GM12864 (cell line): ENCODE measurements at places on chromosomes 16 and 17.

GRCh38 chr17:43399839-43400328, 1.1 kb downstream of the ARL4D start:
- no peak for DNase-seq

DNA sequence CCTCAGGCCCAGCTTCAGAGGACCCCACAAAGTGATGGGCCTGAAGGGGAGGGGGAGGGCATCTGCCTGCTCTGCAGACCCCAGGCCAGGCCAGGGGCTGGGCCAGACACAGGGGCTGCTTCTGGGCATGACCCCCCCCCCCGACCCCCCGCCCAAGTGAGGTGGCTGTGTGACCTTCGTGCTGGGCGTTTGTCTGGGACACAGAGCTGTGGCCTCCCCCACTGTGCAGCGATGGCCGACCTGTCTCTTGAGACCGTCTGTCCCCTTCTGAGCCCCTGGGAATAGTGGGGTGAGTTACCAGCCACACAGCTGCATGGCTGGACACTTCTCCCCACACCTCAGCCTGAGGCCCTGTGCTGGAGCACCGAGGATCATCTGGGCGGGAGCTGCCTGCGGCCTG, 34.8 kb upstream of the GNG13 start:
- no peak for DNase-seq

GRCh38 chr16:49980166-49980565, 44.9 kb upstream of the CNEP1R1 start:
- no peak for DNase-seq

DNA sequence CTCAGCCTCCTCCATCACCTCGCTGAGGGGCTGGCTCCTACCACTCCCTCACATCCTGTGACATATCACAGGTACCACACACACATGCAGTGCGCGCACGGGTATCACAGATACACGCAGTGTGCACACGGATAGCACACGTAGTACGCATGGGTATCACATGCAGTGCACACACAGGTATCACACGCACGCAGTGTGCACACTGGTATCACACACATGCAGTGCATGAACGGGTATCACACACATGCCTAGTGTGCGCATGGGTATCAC, 30.1 kb downstream of the ACSF3 start:
- DNase-seq = no peak

DNA sequence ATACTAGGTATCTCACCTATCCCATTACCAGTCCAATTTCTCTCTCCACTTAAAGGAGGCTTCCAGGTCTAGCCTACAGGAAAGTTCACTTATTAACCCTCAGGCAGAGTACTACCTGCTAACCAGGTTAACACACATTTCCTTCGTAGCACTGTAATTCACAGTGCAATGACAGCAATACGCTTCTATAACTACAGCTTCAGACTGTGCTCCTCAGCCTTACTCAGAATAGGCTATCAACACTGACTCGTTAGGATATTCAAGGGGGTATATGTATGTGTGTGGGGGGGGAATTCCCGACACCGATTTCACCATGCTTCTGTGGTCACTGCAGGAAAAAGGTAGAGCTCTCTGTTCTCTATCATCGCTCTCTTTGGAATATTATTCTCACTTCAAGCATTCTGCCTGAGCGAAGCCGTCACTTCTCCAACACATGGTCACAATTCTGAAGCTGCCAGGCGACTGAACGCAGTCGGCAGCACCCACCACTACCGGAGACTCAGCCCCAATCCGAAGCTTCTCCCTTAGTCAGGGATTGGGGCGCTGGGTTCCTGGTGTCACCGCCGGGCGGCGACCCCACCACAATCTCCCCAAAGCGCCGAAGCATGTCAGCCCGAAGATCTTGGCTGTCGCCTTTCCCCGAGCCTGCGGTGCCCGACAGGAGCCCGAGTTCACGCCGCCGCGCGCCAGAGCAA, 618 bp downstream of the GGA3 start:
- no peak for DNase-seq

- DNase-seq = no peak
Observed at GRCh38 chr16:19137201-19138128, 23.7 kb downstream of the ITPRIPL2 start.

DNA sequence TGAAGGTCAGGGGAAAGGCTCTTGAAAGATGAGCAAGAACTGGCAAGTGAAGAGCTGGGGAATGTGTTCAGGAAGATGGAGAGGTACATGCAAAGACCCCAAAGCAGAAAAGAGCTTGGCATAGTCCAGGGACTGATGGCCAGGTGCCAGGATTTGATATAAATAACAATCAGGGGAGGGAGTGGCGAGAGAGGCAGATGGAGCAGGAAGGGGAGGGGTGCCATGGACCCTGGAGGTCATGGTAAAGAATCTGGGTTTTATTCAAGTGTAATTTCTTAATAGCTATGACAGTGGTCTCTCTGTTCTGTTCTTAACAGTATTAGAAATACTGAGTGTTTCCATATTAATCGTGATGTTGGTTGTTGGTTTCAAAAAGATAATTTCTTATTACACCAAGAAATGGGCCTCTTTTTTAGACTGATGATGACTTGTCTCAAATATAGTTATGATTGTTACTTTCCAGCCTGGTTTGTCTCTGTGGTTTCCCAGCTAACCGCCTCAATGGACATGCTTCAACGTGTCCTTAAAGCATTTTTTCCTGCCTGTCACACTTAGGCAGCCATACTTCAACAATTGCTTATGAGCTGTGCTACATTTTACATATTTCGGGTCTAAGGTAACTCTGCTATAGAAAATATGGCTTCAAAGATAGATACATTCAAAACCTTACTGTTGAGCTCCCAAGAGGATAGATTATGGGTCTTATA, 49.4 kb downstream of the MYH10 start:
- peak; percentile 31 for DNase-seq

DNA sequence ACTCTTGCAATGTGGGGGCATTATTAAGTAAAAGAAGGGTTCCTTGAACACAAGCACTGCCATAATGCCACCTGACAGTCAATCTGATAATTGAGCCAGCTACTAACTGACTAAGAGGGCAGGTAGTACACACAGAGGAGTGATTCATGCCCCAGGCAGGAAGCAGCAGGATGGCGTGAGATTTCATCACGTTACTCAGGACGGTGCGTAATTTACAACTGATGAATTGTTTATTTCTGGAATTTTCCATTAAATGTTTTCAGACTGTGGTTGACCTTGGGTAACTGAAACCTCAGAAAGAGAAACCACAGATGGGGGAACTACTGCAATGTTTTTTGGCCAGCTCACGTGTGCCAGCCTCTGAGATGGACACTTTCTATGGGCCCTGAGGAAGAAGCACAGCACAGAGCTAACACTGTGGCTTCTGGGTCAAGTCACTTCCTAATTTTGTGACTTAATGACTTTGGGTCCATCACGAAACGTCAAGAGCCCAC, 46.7 kb downstream of the C17orf67 start:
- peak; percentile 19 for DNase-seq

- DNase-seq = no peak
Observed at GRCh38 chr17:77285594-77286390, 145.0 kb downstream of the SEC14L1 start.

DNA sequence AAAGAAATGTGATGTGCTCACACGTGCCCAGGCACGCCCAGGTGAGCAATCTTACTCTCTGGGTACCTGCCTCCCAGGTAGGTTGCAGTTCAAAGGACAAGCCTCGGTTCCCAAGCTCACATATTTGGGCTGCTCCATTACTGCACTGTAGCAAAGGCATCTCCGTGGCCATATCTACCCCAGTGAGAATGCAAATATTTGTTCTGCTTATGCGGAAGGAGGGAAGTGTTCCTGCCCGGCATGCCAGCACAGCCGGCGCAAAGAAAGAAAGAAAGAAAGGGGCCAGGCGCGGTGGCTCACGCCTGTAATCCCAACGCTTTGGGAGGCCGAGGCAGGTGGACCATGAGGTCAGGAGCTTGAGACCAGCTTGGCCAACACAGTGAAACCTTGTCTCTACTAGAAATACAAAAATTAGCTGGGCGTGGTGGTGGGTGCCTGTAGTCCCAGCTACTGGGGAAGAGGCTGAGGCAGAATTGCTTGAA, 30.7 kb downstream of the SLC43A2 start:
- DNase-seq = no peak

DNA sequence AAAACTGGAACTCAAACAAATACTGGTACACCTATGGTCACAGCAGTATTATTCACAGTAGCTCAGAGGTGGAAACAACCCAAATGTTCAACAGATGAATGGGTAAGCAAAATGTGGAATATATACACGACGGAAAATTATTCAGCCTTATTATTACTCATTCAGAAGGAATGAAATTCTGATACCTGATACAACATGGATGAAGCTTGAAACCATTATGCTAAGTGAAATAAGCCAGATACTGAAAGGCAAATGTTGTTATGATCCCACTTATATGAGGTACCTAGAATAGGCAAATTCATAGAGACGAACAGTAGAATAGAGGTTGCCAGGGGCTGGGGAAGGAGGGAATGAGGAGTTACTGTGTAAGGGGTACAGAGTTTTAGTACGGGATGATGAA, 27.1 kb upstream of the MYLK3 start:
- no peak for DNase-seq

DNA sequence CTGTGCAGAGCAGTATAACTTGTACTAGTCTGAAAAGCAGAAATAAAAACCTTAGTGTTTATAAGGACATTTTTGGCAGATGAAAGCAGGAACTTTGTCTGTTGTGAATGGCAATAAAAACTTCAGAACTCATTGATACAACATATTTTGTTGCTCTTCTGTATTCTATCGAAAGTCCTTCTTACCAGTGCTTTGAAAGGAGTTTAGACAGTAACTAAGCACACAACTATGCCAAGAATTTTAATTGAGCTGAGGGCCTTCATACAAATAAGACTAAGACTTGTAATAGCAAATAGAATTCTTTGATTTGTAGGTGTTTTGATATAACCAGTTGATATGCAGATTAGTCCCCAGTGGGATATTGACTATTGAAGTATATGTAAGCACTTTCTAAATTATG, 308.4 kb downstream of the ZFHX3 start:
- no peak for DNase-seq

- no peak for DNase-seq
Observed at GRCh38 chr16:77290451-77291115, 91.4 kb downstream of the SYCE1L start.

GRCh38 chr17:78010759-78011158, 52.3 kb downstream of the TNRC6C start:
- no peak for DNase-seq

DNA sequence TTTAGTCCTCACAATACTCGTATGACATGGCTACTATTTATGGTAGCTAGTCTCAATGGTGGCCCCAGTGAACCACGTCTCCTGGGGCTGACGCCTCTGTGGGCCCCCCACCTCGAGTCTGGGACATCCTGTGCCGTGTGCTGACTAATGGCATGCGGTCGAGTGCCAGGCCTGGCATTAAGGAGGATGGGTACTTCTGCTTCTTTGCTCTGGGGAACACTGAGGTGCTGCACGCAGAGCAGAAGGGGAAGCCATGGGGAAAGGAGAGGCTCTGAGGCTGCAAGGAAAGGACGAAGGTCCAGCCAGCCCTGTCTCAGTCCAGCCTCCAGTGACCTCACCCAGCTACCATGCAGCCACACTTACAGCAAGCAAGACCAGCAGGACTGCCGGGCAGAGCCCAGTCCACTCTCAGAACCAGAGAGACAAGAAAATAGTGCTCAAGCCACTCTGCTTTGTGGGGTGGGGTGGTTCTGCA, 5.7 kb upstream of the MPRIP start:
- no peak for DNase-seq

- no peak for DNase-seq
Observed at GRCh38 chr17:68953340-68953997, 1.7 kb downstream of the ABCA8 start.

DNA sequence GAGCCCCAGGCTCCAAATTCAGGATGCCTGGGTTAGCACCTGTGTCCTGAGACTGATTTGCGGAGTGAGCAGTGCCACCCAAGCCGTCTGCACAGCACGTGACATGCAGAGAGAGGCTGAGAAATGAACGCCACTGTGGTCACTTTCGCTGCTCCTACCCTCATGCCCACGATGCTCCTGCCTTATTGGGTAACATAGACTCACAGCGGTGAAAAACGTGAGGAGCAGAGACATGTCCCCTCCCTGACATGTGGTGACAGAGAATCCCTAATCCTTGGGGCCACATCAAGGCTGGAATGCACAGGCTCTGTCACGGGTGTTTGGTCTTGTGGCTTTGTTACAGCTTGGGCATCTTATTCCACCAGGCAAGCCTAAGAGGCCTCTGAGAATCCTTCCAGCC, 52.1 kb upstream of the CACNG5 start:
- no peak for DNase-seq

DNA sequence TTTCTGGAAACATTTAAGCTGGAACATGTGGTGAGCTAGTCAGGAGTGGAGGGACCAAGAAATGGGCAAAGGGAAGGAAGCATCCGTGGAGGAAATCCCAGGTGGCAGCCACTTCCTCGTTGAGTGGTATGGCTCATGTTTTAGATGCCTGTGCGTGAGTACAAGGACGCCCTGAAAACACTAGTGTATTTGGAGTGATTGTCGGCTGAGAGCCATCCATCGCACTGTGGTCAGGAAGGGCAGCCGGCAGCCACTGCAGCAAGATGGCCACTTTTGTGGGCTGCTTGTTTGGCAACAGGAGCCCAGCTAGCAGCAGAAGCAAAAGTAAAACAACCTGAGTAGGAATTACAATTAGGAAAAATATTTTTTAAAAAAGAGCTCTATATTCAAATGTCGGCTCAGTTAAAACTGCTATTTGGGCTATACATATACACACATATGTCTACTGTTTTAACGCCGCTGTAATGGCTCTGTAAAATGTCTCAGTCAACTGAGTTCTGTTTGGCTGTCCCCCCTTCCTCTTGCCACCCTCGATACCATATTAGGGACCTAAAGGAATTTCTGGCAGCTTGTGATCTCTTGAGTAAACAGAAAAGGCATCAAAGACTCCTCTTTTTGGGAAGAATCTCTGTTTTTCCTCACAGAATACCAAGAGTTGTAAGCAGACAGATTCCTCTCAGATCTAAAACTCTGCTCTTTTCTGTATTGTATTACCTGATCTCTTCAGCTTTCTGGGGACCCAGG, 39.2 kb downstream of the BRD7 start:
- no peak for DNase-seq

DNA sequence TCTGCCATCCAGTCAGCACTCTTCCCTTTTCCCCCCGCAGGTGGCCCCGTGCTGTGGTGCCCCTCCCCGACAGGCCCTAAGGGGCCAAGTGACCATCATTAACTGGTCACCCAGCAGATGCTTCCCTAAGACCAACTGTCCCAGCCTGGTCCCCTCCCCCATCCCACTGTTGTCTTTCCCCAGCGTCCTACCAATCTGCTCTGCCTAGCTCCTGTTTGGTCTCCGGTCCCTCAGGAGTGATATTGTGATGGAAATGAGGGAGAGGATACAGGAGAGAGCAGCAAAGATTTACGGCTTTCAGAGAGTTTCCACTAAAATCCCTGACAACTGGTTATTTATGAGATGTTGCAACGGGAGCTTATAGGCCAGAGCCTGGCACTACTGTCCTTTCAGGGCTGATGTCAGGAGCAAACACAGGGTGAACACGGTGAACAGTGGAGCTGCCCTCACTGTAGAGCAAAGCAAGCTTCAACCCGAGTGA, 1.4 kb upstream of the TTLL6 start:
- DNase-seq = no peak
